Stromal cell of bone marrow (primary cell): ENCODE measurements at places on chromosomes 6 and 20.

DNA sequence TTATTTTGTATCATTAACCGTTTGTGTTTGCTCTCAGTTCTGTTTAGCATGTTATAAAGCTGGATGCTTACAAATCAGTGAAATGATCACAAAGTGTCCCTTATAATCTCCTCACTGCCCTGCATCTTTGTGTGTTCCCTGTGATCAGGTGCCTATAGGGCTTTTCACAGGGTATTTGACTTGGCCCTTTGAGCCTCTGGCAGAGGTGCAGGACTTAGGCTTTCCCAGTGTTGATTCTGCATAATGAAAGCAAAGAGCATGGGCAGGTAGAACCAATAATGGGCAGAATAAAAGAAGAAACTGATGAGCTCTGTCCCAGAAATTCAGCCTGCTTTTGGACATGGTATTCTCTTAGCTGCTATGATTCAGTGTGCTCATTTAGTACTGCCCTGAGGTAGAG, 16.9 kb upstream of the PBOV1 start:
- DNase-seq: no peak

- no peak for DNase-seq
Observed at GRCh38 chr6:159988983-159989454, 20.1 kb downstream of the IGF2R start.

DNA sequence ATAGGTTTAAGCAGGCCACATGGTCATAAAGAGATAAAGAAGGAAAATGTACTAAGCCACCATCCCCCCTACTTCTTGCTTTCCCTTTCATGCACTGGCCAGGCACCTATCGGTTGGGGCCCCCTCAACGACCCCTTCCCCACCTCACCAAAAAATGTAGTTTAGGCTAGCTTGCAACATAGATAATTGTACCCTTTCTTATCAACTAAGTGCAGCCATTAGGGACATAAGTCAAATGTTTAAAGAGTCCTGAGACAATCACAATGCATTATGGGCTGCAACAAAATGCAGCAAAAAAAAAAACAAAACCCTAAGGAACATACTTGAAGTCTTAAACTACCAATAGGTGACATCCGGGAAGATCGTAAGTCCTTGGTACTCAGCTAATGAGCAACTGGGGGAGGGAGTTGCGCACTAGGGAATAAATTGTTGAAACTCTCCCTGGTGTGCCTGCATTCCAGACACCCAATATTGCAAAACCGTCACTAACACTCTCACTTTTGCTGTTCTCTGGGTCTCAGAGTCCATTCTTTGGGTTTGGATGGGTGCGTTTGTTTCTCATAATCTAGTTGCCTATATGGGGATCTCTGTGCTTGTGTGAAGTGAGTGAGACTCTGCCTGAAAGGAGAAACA, 12.4 kb upstream of the HLA-G start:
- no peak for DNase-seq

- DNase-seq: no peak
Observed at GRCh38 chr6:125853168-125853567, 62.4 kb downstream of the NCOA7 start.

GRCh38 chr6:20533746-20534294, 437 bp upstream of the CDKAL1 start:
- no peak for DNase-seq

DNA sequence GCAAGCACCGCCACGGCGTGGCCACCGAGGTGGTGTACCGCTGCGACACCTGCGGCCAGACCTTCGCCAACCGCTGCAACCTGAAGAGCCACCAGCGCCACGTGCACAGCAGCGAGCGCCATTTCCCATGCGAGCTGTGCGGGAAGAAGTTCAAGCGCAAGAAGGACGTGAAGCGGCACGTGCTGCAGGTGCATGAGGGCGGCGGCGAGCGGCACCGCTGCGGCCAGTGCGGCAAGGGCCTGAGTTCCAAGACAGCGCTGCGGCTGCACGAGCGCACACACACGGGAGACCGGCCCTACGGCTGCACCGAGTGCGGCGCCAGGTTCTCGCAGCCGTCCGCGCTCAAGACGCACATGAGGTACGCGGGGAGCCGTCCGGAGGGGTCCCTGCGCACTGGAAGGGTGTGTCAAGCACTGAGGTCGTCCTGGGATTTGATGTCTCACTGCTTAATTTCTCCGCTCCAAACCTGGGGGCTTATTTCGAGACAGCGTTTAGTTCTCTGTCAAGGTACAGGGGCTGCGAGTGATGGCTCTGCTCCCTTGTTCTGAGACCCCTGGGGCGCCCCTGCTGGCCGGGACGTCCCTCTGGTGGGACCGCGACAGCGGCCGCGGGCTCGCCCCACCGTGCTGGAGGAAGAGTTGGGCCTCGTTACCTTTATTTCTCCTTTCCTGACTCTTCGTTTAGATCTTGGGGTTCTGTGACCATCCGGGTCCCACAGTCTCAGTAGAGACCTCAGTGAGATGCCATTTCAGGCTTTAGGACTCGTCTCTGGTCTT, 3.6 kb downstream of the GZF1 start:
- no peak for DNase-seq

- no peak for DNase-seq
Observed at GRCh38 chr6:43464337-43464736, 9.0 kb upstream of the DLK2 start.

- no peak for DNase-seq
Observed at GRCh38 chr6:168221497-168222079, 98.0 kb downstream of the DACT2 start.

DNA sequence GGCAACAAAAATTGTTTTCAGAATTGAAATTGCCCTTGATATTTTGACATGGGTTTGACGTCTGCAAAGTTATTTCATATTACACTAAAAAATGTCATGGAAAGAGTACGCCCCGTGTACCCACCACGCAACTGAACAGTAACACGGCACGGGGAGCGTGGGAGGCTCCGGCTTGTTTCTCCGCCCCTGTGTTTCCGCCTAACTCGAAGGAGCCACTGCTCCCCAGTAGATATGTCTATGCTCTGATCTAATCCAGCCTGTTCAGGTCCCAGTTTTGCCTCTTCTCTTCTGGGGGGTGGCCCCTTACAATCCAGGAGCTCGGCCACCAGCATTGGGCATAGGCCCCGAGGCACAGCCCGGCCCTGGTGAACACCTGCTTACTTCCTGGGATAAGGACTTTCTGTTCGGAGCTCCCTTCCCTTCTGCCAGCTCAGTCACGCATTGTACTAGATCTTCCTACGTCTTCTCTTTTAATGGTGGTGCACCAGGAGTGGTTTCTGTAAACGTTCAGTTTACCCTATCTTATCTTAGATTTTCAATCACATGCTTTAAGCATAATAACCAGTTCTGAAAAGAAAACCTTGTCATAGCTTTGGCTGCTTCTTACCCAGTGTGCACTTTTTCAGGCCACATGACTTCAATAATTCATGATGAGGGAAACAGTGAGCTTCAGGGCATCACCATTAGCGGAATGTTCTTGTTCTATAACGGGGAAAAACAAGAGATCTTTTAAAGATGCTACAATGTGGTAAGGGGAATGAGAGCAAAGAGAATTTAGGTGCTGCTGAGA, 43.9 kb upstream of the EXOC2 start:
- DNase-seq: no peak

- DNase-seq: no peak
Observed at GRCh38 chr20:48843057-48843806, 15.4 kb upstream of the PREX1 start.

DNA sequence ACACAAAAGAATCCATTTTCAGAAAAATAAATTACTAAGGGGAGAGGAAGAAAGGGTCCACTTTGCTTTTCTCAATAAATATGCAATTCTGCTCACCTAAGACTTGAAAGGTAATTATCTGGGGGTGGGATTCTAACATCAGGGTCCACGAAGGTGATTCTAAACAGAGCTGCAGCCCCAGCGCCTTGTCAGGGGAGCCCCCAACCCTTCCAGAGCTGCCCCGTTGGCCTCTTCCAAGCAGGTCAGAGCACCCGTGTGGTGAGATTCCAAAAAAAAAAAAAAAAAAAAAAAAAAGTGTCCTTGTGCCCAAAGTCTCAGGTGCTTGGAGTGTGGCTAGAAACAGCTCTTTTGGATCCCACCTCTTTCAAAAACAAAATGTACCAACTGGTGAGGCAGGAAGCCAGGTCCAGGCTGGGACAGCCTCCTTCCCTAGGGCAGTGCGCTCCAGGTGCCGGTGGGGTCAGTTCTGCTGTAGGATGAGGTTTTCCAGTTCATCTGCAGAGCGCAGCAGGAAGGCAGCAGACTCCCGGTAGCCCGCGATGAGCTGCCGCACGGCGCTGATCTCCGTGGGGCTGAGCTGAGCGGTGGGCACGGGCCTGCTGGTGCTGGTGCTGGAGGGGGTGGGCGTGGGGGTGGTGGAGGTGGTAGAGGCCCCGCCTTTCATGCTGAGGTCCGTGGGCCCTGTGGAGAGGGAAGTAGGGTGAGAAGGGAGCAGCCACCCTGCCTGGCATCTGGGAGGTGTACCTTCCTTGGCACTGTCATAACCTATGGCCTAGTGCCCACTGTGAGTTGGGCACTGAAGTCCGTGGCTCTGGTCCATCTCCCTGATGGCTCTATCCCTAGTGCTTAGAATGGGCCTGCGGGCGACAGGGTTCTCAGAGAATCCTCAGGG, 89.3 kb downstream of the ASXL1 start:
- no peak for DNase-seq
